ENCODE measurements at places on chromosomes 11 and 22.

DNA sequence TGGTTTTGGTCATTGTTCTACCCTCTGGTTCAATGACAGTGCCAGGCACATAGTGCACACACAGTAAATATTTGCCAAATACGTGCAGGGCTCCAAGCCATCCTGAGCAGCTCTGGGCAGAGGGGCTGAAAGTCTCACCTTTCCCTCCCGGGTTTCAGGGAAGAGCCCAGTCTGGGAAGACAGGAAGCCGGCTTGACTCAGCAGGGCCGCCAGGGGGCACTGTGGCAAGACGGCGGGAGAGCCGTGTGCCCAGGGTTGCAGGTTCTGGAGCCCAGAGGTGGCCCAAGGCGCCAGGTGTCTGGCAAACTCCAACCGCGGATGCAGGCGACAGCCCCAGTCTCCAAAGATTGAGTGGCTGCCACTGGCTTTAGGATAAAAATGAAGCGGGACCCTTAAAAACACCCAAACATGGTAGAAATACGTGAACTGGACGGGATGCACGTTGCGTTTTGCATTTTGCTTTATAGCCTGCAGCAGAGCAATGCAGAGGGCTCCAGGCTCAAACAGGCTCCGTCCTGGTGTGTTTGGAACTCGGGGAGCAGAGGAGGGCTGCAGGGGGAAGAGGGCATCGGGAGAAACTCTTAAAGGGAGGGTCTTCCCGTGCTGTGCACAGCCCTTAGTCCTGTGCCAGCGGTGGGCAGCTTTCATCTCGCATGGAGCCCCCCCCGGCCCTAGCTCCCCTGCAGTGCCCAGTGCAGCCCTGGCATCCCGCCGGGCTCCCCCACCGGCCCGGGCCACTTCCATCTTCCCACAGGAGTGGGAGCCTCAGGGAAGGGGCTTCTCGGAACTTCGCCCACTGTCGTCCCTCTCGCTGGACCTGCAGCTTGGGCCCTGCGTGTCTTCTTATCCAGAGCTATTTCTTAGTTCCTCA is 10.7 kb downstream of the KRTAP5-5 start:
- DNase-seq, result no peak

- no peak for DNase-seq
Measured at GRCh38 chr11:117219455-117219854, 12.4 kb downstream of the PCSK7 start.

DNA sequence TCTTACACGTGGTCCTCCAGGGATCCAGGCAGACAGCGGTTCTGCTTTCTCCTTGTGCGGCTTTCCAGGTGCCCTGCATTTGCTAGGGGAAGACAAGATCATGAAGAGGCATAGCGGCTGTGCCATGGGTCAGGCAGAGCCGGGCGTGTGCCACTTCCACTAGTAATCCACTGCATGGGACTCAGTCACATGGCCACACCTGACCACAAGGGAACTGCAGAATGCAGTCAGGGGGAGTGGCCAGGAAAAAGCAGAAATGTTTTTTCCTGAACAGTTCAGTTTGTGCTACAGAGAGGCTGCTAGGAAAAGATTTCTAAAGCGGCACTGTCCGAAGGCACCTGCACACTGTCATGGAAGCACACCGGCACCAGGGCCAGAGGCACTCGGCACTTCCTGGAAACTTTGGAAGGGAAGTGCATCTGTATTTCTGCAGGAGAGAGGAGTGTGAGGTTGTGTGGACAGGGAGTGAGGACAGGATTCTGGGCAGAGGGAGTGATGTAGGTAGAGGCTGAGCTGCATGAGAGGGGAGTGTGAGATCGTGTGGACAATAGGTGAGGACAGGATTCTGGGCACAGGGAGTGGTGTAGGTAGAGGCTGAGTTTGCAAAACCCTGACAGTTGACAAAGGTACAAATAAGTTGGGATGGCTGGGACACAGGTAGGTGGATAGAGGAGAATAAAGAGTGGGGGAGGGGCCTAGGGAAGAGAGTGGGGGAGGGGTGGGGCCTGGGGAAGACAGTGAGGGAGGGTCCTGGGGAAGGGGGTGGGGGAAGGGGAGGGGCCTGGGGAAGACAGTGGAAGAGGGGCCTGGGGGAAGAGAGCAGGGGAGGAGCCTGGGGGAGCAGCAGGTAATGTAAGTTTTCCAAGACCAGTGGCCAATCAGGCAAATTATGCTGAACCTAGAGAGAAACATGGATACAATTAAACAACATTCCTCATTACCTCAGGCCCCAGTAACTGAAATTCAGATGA is 1436.3 kb downstream of the TBC1D22A start:
- DNase-seq, result no peak

- no peak for DNase-seq
Measured at GRCh38 chr11:43802509-43802908, 78.1 kb upstream of the ALKBH3 start.

DNA sequence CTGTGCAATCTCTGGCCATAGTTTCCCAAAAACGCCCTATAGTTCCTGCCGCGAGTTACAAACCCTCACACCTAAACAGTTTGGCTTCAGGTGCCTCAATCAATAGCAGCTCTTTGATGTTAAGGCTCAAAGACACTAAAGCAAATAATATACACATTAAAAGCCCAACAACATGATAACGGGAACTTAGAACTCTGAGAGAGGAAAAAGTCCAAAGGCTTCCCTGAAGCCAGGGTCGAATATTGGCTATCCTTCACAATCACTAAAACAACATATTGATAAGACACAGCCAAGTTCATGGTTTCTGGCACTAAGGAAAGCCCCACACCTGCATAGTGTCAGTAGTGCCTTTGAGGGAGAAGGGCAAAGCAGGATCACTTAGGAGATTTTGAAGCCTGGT is 54.9 kb downstream of the NTM start:
- DNase-seq, result no peak

- DNase-seq, result no peak
Measured at GRCh38 chr22:42511401-42511891, 8.2 kb downstream of the RRP7A start.

DNA sequence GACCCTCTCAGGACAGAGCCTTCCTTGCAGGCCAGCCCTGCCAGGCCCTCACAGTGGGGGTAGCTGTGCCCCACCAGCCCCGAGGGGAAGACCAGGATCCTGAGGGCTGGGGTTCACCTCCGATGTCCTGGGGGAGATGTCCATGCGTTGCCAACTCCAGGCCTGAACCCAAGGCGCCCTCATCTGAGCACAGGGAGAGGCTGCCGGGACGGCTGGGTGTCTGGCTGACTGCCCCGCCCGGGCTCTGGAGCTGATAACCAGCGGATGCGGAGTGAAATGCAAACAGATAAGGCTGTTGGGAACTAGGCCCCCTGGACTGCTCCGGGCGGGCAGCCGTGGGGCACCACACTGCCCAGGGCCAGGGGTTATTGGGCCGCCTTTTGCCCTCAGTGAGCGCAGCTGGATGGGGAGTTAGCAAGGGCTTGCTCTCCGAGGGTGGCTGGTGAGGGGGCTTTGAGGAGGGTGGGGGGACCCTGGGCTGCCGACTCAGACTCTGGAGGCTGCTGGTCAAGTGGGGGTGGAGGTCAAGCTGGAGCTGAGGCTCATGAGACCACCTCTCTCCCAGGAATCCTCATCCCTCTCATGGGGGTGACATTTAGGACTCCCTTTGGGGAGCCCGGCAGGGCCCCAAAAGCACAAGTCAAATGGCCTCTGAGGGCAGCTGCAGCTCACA is 5.6 kb upstream of the MUC6 start:
- DNase-seq, result no peak

DNA sequence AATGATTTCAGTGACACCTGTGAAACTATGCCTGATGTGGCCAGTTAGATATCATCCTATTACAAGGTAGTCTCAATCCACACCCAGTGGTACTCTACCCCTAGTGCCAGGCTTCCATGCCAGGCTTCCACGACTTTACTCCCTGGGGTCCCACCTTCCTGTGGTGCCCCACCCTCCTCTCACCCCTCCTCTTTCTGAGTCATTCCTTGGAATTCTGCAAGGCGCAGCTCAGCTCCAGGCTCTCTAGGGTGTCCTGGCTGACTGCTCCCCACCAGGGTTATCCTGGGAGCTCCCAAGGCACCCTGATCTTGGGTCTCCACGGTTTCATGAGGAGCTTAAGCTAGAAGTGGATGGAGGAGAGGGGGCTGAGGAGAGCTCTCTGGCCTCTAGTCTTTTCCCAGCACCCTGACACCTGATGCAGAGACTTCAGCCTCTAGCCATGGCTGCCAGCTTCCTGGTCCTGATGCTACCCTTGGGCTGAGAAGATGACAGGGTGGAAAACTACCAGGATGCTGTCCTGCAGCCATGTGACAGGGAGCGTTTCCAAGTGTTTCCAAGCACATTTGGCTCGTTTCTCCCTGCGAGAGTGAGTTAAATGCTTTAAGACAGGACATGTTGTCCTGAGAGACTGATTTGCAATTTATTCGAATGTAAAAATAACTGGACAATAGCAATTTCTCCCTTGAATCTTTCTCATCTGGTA is 1461.2 kb downstream of the TBC1D22A start:
- no peak for DNase-seq

DNA sequence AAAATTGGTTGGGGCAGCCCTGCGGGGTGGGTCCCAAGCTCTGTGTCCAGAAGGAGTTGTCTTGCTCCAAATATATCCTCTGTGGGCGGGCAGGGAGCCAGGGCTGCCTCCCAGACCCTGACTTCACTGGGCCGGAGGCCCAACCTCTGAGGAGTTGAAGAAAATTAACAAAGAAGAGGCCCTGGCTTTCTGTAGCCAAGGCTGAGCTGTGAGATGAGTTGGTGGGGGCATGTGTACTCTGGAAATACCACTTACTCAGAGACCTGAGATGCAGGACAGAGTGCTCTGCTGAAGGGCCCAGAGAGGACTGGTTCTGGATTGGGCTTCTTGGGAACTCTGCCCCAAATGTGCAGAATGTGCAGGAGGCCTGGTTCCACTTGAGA is 96.3 kb downstream of the SWAP70 start:
- no peak for DNase-seq

All from effector memory CD4-positive, alpha-beta T cell (primary cell).